Neural crest cell (in vitro differentiated cells): ENCODE measurements at places on chromosomes 16 and 17. TPM values are rescaled to one million over a fixed set of nuclear protein-coding genes. Genes with fewer than 3 reads are reported as not detected.

Gene ZNF385C
- 1.3 and 1.7 TPM in 2 replicates for total RNA-seq

DNA sequence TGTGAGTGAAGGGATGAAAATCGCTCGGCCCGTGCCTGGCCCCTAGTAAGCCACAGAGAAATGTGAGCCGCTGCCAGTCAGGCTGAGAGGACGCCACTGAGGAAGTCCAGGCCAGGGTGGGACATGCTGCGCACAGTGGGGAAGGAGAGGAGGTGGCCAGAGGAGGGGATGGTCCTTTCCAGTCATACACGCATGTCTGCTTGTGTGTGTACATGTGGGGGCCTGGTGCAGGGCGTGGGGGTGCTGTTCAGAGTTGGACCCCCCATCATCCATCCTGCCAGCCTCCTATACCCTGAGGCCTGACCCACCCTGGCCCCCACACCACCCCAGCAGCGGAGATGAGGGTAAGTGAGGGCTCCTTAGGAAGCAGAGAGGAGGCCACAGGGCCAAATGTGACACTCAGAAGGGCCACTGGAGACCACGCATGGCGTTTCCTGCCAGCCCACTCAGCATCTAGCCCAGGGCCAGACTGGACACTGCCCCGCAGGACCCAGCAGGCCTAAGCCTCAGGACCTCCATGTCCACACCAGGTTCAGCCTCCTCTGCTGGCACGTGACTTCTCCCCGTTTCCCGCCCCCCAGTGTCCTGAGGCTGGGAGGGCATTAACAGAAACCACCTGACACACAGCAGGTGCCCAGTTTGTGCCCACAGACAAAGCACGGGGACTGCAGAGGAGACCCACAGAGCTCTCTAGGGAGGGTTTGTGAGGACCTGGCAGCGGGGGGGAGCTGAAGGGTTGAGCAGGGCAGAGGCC is 7.0 kb downstream of the DOC2A start:
- no peak for DNase-seq
- peak overlapping the region; percentile 49 for H3K4me3 ChIP-seq
- H3K27me3 ChIP-seq = peaks cover 2% of the 10 kb centered on the region
- H3K27ac ChIP-seq = no peak overlapping the region
- no peaks in the 10 kb centered on the region for H3K4me1 ChIP-seq

Gene HSD17B1
- 1.2 and 1.9 TPM in 2 replicates for total RNA-seq

GRCh38 chr17:55495239-55495638 is 16.0 kb downstream of the SMIM36 start:
- H3K27ac ChIP-seq = no peak overlapping the region
- H3K4me3 ChIP-seq = no peak overlapping the region
- peaks cover 17% of the 10 kb centered on the region for H3K4me1 ChIP-seq
- no peak for DNase-seq
- H3K27me3 ChIP-seq = no peaks in the 10 kb centered on the region

DNA sequence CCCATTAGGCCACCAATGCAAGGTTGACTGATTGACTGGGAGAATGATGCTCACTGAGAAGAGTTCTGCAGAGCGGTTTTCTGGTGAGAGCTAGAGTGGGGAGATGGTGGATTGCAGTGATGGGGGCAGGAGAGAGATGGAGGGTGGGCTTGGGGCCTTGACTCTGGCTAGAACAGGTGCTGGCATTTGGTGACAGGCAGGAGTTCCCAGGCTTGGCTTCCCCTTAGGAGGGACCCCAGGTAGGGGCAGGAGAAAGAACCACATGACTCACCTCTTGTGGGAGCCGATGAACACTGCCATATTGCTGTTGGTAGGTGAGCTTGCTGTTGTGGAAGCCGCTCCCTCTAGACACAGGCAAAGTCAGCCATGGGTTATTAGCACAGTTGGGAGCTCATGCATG is 8.0 kb downstream of the CD300LB start:
- H3K27ac ChIP-seq = no peak overlapping the region
- no peaks in the 10 kb centered on the region for H3K4me1 ChIP-seq
- peaks cover 51% of the 10 kb centered on the region for H3K27me3 ChIP-seq
- DNase-seq = no peak

DNA sequence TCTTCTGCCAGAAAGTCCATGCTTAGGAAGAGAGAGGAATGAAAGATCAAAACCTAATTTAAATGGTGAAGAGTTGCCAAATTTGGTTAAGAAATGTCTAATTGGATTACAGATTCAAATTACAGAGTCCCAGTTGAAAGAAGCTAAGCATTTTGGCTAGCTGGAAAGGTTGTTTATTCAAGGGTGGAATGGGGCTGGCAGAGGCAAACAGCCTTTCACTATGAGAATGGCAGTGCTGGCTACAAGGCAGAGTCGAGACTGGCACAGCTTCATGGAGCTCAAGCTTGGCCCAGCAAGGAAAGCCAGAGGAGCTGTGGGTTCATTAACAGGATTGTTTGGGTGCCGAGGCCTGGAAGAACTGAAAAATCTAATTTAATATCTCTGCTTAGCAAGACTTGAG is 13.6 kb downstream of the MAP3K3 start:
- peaks cover 16% of the 10 kb centered on the region for H3K4me1 ChIP-seq
- no peaks in the 10 kb centered on the region for H3K27me3 ChIP-seq
- H3K4me3 ChIP-seq = no peak overlapping the region
- no peak for DNase-seq
- peaks cover 5% of the 10 kb centered on the region for H3K36me3 ChIP-seq
- H3K27ac ChIP-seq = peak overlapping the region; percentile 44

Gene NPIPA5
- 6.0 and 6.1 TPM in 2 replicates for total RNA-seq
